DND-41 (cell line): ENCODE measurements at places on chromosomes 7 and 10.

- DNase-seq, result peak; percentile 77
Observed at GRCh38 chr10:71569775-71570588, 149.6 kb downstream of the C10orf105 start.

DNA sequence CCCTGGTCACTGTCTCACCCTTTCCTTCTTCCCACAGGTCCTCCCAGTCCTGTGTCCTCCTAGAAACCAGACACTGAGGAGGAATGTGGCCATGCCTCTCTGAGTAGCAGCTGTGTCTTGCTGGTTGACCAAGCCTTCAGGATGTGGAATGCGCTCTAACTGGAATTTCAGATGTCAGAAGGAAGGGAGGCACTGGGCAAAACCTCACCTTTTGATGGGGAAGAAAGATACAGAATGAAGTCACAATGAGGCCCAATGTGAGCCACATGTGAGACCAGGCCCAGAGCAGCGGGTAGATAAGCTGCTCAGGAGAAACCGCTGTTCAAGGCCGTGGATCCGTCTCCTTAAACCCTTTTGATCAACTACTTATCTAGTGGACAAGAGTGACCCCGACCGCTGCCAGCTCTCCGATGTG lies 54.8 kb upstream of the ECHDC3 start:
- no peak for DNase-seq

DNA sequence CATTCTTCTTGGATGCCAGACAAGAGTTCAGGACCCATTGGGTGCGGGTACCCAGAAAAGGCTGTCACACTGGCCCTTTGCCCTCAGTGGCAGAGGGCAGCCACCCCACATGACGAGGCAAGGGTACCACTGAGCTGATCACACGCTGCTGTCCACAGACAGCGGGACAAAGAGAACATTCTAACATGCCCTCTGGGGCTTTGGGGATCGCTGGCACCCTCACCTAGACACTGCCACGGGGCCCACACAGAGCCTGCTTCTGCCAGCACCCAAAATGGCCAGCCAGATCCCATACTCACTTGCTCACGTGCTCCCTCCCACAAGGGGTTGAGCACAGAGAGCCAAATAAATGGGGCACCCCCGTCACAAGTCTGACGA lies 16.7 kb upstream of the SPOCK2 start:
- DNase-seq, result no peak

DNA sequence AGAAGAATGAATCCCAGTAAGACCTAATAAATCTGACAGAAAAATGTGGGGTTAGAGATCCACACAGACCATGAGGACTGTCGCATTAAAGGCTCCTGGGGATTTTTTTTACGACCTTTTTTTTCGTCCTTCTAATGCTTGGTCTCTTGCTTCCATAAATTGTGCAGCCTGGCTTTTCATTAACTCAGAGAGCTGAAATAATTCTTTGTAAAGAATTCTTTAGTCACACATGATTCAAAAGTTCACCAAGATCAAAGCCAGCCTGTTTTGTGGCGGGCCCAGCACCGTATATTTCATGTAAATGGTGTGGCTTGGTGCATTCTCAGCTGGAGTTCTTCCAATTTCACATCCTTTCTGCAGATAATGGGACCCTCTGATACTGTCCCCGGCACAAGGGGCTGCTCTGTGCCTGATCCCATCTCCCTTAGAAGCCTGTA lies 206.6 kb upstream of the BMPER start:
- DNase-seq, result no peak

DNA sequence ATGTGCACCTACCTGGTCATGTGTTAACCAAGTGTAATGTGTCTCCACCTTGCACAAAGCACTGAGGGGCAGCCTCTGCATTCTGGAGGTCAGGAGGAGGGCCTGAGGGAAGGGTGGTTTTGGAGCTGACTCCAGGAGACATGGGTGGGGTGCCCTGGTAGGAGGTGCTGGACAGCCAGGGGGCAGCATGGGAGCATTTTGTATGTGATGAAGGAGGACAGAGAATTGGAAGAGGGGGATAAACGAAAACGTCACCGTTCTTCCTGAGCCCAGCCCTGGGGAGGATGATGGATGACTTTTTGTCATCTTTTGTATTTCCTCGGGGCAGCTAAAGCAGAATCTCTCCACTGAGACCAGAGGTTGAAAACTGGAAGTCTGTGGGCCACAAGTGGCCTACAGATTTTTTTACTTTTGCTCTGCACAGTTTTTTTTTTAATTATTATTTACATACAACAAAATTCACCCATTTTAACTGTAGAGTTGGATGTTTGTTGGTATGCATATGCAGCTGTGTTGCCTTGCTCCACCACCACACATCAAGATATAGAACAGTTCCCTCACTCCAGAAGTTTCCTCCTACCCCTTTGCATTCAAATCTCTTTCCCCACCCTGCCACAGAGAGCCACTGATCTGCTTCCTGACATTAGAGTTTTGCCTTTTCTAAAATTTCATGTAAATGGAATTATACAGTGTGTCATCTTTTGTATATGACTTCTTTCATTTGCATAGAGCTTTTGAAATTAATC lies 242.5 kb downstream of the VTI1A start:
- no peak for DNase-seq

GRCh38 chr10:69640196-69640980 lies 10.3 kb downstream of the FAM241B start:
- DNase-seq, result no peak

DNA sequence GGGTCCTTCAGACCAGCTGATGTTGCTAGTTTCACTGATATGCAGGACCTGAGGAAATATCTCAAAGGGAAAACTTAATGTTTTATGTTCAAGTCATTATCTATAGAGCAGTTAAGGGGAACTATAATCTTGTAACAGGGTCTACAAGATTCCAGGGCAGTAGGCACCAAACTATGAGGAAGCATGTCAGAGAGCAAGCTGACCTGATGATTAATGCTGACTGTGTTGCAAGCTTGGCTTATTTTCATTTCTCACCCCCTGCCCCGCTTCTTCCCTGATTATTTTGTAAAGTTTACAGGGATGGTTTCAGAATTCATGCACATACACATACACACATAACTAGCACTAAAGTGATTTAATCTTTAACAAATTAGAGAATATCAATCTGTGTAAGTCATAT lies 84.3 kb upstream of the CACNA2D1 start:
- DNase-seq, result no peak

DNA sequence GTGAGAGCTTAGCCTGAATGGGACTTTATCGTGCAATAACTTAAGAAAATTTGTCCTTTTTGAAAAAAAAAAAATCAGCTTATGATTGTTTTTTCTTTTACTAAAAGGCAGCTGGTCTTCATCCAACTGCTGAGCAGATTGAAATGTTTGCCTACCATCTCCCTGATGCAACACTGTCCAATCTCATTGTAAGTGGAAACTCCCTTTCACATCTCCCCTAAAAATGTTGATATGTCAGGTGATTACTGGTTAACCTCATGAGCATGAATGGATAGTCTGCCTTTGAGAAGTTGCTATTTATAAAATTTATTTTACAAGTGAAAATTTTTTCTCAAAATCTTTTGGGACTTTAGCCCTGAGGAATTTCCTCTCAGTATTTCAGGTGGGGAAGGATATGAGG lies 17.8 kb upstream of the HKDC1 start:
- DNase-seq, result no peak

- DNase-seq, result no peak
Observed at GRCh38 chr7:19491371-19491770, 217.5 kb downstream of the POLR1F start.

DNA sequence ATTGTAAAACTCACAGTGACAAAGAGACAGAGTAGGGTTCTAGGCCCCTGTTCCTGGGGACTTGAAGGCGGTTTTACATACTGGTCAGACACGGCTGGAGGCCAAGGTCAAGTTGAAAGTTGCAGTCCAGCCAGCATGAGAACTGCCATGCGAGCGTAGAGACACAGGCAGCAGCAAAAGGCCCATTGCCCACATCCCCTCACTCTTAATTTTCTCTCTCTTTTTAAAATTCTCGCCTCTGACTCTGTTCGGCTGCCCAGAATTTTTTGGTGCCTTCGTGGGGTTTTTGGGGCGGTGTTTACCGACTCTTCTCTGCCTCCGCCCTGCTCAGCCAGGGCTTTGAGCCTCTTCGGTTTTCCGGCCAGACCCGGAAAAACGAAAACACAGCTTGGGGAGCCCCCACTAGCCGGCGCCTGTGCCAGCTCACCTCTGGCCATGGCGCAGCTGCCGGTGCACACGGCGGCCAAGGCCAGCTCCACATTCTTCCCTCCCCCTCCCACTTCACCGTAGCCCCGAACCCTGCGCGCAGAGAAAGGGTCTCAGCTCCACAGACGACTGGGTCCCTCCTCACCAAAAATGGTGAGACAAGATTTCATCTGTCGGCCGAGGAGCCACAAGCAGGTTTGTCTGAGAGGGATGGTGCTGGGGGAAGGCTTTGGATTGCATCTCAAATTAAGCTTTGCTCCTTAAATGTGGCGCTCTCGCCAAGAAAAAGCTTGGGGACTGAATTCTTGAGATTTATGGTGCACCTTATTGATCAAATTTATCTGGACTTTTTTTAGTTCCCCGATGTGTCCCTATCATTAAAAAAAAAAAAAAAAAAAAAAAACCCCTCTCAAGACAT lies 2.3 kb upstream of the HOXA13 start:
- DNase-seq, result no peak

DNA sequence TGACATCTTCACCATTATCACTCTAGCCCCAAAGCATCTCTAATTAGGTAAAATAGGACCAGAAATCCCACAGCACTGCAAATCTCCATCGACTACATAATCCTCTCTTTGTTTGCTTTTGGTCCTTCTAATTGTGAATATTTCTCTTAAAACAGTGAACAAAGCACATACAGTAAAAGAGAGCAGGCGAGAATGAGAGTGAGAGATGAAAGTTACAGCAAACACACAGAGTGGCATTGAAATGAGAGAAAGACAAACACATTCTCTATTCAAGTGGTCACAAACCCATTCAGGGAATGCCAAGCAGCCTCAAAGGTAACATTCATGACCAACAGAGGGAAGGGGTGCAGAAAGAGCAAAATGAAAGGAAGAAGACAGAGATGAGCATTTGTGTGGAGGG lies 109.8 kb upstream of the PTN start:
- DNase-seq, result no peak

- no peak for DNase-seq
Observed at GRCh38 chr7:139041378-139042085, 5.7 kb upstream of the ZC3HAV1L start.

GRCh38 chr7:48964074-48964473 lies 39.7 kb downstream of the CDC14C start:
- no peak for DNase-seq

DNA sequence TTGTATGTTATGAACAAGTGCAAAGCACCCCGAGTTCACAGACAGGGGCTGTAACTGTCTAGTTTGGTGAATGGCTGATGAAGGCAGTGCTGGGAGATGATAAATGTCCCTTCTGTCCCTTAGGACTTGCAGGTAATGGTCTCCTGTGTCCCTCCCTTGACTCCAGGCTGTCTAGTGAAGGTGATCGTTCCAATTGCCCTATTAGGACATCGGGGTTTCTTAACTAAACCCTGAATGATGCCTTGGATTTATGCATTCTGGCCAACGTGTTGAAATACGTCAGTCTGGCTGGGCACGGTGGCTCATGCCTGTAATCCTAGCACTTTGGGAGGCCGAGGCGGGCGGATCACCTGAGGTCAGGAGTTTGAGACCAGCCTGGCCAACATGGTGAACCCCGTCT lies 69.4 kb downstream of the PFKFB3 start:
- DNase-seq, result no peak

DNA sequence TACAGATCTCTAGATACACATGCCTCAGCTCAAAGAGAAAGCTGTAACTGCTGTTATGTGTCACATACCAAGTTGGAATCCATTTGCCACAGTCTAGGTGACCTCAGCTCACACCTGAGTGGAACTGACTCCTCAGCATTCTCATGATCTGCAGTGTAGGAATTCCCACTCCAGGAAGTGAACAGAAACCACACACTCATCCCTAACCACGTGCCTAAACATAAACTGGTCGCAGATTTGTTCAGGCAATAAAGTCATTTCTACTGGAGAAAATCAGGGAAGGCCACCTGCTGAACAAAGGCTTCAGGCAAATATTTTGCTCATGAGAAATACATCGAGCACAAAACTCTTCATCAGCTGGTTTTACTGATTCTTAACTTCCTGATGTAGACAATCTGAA lies 23.0 kb upstream of the ZMYND11 start:
- DNase-seq, result no peak

- peak; percentile 40 for DNase-seq
Observed at GRCh38 chr10:124740369-124741280, 3.6 kb downstream of the FAM53B start.

DNA sequence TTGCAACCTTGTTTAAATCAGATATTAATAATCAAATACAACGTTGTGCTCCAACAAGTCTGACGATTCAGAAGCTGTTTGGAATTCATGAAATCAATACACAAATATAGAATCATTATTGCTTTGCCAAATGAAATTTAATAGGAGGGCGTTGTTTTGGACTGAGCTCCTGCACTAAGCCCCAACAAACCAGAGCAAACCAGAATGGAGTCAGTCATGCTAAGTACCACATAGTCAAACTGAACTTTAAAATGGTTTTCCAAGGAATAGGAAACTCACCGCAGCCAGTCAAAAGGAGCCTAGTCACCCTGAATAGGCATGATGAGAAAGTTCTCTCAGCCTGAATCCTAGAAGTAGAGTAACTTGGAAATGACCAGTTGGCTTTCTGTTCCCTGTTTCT lies 53.7 kb downstream of the HACD1 start:
- no peak for DNase-seq

DNA sequence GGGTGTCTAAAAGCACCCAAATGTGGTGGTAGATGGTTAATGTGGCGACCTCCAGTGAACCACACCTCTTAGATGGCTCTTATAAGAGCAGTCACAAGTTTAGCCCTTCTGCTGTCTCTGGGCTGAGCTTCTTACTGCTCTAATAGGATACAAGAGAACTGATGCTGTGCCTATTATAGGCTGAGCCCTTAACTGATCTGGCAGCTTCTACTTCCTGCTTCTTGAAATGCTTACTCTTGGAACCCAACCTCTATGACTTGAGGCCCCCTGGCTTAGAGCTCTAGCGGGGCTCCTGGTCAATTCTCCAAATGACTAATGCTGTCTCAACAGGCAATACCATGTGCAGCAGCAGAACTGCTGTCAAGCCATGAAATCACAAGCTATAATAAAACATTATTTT lies 35.0 kb upstream of the LSM8 start:
- no peak for DNase-seq
